ENCODE measurements at places on chromosomes 1 and 21.
A peak's percentile ranks its signal among the peaks of the same experiment; 100 is the strongest.

GRCh38 chr1:218467101-218468072, 122.3 kb downstream of the TGFB2 start:
- no peak for DNase-seq

GRCh38 chr1:96473791-96474434, 247.7 kb upstream of the PTBP2 start:
- DNase-seq, result peak; percentile 75

GRCh38 chr1:183609313-183609712, 19.1 kb upstream of the NCF2 start:
- no peak for DNase-seq

GRCh38 chr1:155379631-155380090, 59.0 kb downstream of the RUSC1 start:
- DNase-seq, result no peak

DNA sequence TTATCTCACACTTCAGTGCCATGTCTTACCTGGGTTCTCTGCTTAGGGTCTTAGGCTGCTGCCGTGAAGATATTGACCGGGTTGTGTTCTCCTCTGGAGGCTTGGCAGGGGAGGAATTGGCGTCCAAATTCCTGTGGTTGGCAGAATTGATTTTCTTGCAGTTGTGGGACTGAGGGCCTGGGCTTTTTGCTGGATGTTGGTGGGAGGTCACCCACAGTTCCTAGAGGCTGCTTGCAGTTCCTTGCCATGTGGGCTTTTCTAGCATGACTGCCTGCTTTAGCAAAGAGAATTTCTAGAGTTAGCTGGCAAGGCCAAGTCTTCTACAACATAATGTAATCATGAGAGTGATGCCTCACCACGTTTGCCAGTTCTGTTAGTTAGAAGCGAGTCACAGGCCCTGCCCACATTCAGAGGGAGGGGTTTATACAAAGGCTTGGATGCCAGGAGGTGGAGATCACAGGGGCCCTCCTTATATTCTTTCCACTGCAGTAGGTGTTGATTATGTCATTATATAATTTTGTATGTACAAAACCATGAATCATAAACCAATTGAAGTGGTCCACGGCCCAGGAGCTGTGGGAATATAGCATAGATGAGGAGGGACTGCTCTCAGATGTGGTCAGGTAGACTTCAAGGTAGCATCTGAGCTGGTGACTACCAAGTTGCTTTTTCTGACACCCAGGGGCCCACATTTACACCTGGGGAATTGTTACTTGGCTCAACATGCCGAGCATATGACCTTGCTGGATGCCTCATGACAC, 6.6 kb downstream of the UBL4B start:
- no peak for DNase-seq

- no peak for DNase-seq
These were observed 41.6 kb downstream of the KIRREL1 start for GRCh38 chr1:158035014-158035413.

DNA sequence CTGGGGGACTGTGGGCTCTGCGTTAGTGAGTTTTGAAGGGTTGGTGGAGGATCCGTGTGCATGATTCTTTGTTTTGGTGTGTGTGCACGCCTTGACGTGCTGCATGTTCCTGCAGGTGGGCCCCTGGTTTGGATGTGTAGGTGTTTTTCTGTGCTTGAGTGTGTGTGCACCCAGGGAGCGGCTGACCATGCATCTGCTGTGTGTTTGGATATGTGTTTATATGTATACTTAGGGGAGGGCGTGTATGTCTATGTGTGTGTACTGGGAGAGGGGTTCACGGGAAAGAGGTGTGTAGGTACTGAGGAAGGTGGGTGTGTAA, 1.1 kb downstream of the VANGL2 start:
- DNase-seq, result no peak

GRCh38 chr1:217617126-217617525, 13.8 kb downstream of the GPATCH2 start:
- no peak for DNase-seq

GRCh38 chr1:112744009-112744578, 29.0 kb upstream of the PPM1J start:
- DNase-seq, result no peak

DNA sequence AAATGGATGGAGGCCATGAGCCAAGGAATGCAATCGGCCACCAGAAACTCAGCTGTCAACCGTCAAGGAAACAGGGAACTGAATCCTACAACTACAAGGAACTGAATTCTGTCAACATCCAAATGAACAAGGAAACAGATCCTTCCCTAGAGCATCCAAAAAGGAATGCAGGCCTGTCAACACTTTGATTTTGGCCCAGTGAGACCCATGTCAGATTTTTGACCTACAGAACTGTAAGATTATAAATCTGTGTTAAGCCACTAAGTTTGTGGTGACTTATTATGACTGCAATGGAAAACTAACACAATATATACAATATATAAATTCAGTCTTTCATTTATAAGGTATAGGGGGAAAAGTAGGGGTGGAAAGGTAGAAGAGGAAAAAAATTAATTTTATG, 55.3 kb downstream of the SHCBP1L start:
- DNase-seq, result no peak

DNA sequence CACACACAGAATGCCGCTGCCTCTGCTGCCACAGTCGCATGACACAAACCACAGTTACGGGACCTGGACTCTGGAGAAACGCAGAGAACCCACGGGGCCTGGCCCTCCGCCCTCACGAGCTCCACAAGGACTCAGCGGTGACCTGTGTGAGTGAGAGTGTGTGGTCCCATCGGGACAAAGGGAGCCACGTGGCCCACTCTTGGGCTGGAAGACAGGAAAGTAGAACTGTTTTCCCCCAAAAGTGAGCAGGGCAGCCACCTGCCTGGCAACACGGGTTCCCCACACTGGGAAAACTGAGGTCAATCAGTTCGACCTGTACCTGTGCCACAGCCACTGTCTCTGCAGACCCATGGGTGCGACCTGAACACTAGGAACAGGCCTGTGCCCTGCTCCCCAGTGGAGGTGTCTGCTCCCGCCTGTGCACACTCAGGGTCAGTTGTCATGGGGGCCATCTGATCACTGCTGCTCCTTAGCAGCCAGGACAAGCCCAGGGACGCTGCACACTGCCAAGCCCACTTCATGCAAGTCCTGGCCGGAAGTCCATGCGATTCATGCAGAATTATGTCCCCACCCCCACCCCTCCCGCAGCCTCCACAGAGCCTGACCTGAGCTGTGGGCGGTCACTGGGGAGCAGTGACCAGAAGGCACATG, 54.4 kb upstream of the ADARB1 start:
- DNase-seq, result no peak

DNA sequence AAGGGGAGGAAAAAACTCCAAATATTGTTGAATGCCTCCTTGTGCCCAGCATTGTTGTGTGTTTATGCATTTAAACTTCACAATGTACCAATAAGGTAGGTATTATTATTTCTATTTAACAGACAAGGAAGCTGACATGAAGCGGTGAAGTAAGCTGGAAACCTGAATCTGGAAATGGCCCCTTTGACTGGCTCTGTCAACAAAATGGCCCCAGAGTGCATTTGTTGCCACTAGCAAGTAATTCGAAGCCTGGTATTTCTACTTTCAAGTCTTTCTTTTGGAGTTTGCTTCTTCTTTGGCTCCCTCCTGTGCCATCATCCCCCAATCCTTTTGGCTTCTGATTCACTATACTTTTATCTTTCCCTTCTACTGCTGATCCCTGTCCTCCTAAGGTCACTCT, 23.1 kb downstream of the CRYZL1 start:
- no peak for DNase-seq

GRCh38 chr1:3598522-3599285, 12.6 kb downstream of the MEGF6 start:
- DNase-seq, result no peak

DNA sequence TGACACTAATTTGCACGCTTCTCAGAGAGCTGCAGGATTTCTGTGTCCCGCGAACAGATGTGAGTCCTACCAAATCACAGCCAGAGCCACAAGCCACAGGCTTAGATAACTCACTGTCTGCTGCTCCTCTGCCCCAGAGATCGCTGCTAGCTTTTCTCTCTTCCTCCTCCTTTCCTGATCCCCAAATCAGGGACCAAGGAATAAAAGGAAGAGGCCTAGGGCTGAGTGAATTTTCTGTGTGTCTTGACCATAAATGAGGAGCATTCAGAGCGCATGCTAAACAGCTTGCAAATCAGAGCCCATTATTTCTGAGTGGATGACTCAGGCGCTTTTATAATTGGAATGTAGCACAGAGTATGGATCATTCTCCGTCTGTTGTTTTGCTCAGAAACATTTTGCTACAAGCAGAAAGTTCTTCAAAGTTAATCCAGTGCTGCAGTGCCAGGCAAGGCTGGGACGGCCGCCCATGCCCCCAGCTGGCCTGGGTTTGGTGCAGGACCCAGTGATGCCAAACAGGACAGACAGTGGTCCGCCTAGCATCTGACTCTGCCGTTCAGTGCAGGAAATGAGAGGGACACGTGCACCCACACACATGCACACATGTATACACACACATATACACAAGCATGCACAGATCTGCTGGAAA, 38.2 kb downstream of the KCNAB2 start:
- DNase-seq, result no peak

- DNase-seq, result no peak
These were observed 15.7 kb downstream of the FOXJ3 start for GRCh38 chr1:42319128-42319851.

- no peak for DNase-seq
These were observed 33.5 kb upstream of the ABCD3 start for GRCh38 chr1:94384485-94385265.

DNA sequence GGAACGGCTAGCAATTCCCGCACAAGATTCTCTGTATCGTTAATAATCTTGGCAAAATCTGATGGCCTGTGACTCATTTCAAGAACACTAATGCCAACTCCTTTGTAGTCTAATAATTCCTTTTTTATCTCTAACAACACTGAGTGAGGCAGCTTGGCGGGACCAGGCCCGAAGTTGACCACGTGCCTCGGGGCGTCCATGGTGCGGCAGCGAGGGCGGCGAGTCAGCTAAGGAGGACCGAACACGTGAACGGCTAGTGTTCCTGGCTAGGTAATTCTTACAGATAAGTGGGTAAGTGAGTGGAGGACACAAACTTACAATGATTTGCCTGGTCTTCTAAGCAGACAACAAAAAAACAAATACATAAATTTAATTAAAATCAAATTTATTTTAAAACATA, 49.3 kb upstream of the ADGRL4 start:
- DNase-seq, result no peak

- no peak for DNase-seq
These were observed 8.5 kb downstream of the IRF2BP2 start for GRCh38 chr1:234601301-234602017.
